Stimulated activated CD4-positive, alpha-beta T cell treated with anti-CD3 and anti-CD28 coated beads, Interleukin-1b, Interleukin-23, amount 100 ng/mL, for 1 hour (primary cell): ENCODE measurements at places on chromosomes 2 and 18.

GRCh38 chr2:97745474-97746174 lies 32.2 kb downstream of the ZAP70 start:
- DNase-seq = no peak

DNA sequence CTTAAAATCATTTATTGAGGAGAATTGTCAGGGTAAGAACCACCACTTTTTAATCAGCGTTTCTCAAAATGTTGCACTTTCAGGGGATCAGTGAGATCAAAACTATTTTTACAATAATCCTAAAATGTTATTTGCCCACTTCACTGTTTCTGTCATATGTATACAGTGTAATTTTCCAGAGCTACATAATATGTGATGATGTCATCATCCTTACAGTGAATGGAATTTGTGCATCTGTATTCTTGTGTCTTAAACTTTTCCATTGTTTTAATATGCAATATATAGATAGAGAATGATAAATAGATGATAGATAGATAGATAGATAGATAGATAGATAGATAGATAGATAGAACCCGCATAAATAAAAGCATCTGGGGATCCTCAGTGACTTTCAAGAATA lies 518.0 kb downstream of the ADCYAP1 start:
- DNase-seq = no peak

- DNase-seq = peak; percentile 27
These were observed 208.0 kb upstream of the FBXO11 start for GRCh38 chr2:48114256-48114655.

GRCh38 chr2:230666446-230666845 lies 46.2 kb upstream of the CAB39 start:
- no peak for DNase-seq

DNA sequence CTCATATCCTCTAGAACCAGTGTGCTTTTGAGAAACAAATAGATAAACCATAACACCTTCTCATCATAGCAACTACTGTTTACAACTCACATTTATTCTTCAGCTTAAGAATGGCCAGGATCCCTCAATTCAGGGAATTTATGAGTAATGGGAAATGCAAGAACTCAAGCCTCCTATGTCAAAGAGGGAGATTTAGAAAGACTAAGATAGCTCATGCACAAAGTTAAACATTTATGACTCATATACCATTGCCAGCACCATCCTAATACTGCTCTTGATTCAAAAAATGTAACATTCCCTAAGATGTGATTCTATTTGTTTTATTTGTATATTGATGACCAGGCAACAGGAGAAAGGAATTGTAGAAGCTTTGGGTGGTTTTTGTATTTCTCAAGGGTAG lies 172.8 kb downstream of the CYP26B1 start:
- no peak for DNase-seq

DNA sequence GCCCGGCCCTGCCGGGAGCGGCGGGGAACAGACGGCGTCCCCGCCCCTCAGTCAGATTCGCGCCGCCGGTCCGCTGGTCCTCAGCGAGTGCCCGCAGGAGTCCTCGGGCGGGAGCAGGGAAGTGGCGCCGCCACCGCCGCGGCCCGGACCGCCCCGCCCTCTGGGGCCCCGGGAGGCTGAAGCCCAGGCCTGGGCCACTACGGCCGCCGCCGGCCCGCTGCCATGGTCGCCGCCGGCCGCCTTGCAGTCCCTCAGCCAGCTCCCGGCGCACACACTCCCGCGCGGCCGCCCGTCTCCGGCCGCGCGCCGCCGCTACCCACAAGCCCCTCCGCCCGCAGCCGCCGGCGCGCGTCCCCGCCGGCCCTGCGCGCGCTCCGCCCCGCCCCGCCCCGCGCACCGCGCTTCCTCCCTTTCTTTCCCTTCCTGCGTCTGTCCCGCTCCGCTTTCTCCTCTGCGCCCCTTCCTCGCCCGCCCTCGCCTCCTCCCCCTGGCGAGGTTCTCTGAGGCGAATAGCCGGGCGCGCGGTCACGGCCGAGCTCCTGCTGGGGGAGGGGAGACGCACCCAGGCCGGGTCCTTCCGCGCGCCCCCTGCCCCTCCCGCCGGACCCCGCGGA lies at the start of gene ROCK2:
ROCK2 (minus strand) TSS at position 295 of the 614 bp plus-strand sequence. CDS start 500 bp downstream, outside the sequence.
- DNase-seq = peak; percentile 54

- no peak for DNase-seq
These were observed 31.5 kb upstream of the TMBIM1 start for GRCh38 chr2:218323526-218324472.

GRCh38 chr2:239224199-239224570 lies 176.6 kb downstream of the HDAC4 start:
- DNase-seq = no peak

DNA sequence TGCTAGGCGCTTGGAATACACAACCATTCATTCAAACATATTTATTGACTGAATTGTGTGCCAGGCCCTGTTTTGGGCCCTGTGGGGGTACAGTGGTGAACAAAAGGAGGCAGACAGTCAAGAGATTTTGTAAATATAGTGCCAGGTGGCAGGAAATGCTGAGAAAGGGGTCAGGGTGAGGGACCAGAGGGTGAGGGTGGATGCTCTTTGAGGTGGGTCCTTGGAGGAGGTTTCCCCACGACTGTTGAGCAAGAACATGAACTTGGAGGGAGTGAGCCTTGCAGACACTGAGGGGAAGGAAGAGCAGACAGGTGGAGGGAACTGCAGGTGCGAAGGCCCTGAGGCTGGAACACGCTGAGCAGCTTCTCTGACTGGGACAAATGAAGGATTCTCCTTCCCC lies 40.7 kb downstream of the ODC1 start:
- no peak for DNase-seq

- DNase-seq = no peak
These were observed 279.1 kb downstream of the ZEB2 start for GRCh38 chr2:144240656-144241339.

GRCh38 chr2:239712755-239713154 lies 311.9 kb upstream of the HDAC4 start:
- DNase-seq = no peak

- no peak for DNase-seq
These were observed 156.2 kb downstream of the HRH4 start for GRCh38 chr18:24616653-24617052.

DNA sequence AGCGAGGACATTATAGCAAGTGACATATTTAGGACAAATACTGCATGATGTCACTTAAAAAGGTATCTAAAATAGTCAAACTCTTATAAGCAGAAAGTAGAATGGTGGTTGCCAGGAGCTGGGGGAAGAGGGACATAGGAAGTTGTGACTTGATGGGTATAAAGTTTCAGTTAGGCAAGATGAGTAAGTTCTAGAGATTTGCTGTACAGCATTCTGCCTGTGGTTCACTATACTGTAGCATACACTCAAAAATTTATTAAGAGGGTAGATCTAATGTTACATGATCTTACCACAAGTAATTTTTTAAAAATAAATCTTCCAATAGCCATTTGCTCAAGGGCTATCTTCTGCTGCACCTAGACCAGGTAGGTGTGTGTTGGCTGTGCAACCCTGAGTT lies 78.1 kb upstream of the NPAS2 start:
- no peak for DNase-seq

GRCh38 chr2:6394276-6394675 lies 471.4 kb downstream of the CMPK2 start:
- DNase-seq = no peak

- DNase-seq = no peak
These were observed 15.5 kb downstream of the GYPC start for GRCh38 chr2:126671488-126671887.

GRCh38 chr18:40404284-40404683 lies 1550.8 kb upstream of the PIK3C3 start:
- no peak for DNase-seq

DNA sequence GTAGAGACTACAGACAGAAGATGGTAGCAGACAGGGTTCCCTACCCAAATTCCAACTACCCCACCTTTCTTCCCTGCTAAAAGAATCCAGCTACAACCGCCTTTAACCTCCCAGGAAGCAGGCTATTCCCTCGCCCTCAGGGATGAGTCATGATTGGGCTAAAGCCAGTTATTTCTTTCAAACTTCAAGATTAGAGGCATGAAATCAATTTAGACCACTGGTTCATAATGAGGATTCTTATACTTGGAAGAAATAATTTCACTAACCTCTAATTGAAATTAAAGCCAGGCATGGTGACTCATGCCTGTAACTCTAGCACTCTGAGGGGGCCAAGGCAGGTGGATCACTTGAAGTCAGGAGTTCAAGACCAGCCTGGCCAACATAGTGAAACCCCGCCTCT lies 20.0 kb downstream of the TRIP12 start:
- DNase-seq = no peak

DNA sequence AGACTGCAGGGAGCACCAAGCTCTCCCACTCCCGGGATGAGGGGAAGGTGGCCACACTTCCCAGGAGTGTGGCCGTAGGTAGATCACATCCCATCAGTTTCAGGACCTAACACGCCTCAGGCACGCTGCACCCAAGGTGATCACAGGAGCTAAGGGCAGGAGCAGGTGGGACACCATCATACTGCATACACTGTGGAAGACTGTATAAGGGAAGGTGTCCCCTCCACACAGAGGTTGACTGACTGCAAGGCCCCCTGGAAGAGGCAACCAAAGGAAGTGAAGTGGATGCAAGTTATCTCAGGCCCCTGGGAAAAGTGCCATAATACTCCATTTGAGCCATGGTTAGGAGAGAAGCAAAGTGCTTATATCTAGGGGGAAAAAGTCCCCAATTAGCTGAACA lies 351.9 kb upstream of the SMIM21 start:
- DNase-seq = no peak

DNA sequence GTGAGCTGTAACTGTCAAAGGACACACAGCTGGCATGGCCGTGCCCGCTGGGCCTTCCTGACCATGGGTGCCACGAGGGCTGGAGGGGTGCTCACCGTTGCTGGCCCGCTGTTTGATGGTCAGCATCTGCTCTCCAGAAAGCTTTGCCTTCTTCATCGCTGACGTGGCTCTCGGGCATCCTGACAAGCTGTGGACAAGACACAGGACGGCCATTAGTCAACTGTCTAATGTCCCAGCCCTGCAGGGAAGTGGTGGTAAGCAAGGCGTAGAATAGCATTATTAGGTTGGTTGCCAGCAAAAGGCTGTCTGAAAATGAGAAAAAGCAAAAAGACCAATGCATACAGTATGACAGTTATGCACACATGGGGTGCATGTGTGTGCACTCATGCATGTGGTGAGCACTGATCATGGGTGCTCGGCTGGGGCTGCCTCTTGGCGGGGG lies 64.7 kb upstream of the PXDN start:
- DNase-seq = no peak

GRCh38 chr2:67215214-67216055 lies 181.7 kb upstream of the ETAA1 start:
- no peak for DNase-seq

DNA sequence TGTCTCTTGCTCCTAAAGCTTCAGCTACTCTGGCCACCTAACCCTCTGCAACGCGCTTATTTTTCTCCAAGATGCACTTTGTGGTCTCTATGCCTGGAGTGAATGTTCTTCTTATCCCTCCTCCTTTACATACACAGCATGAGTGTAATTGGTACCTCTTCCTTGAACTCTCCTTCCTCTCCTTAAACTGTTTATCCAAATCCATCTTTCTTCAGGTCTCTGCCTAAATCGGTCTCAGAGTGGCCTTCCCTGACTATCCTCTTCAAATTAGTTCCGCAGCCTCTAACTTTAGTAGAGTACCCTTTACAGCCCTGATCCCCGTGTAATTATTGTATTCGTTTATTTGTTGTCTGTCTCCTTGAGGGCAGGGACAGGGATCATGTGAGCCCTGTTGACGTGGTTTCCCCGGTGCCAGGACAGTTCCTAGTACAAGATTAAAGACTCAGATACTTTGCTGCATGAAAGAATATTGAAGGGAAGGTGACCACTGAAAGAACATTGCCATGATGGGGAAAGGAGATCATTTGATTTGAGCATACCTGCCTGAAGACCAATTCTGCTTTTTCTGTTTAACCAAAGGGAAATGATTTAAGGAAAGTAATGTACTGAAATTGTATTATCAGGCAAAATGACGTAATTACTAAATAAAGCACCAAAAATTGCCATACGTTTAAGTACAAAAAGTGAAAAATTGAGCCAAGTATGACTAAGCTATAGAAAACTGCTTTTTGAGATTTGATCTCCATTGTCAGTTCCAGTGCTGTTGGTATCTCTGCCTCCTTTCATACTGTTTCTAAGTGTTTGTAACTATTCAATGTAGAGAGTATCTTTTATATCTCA lies 1.2 kb downstream of the CNOT9 start:
- DNase-seq = no peak

GRCh38 chr2:27307545-27308358 lies 493 bp downstream of the UCN start:
- no peak for DNase-seq

- no peak for DNase-seq
These were observed 108.7 kb downstream of the DPP10 start for GRCh38 chr2:114550895-114551793.

GRCh38 chr2:66729416-66730330 lies 294.7 kb downstream of the MEIS1 start:
- no peak for DNase-seq

GRCh38 chr2:234181121-234181520 lies 130.6 kb downstream of the SPP2 start:
- DNase-seq = no peak

GRCh38 chr2:48065096-48065495 lies 158.8 kb upstream of the FBXO11 start:
- DNase-seq = no peak
